ENCODE measurements at places on chromosomes 3 and 15.

DNA sequence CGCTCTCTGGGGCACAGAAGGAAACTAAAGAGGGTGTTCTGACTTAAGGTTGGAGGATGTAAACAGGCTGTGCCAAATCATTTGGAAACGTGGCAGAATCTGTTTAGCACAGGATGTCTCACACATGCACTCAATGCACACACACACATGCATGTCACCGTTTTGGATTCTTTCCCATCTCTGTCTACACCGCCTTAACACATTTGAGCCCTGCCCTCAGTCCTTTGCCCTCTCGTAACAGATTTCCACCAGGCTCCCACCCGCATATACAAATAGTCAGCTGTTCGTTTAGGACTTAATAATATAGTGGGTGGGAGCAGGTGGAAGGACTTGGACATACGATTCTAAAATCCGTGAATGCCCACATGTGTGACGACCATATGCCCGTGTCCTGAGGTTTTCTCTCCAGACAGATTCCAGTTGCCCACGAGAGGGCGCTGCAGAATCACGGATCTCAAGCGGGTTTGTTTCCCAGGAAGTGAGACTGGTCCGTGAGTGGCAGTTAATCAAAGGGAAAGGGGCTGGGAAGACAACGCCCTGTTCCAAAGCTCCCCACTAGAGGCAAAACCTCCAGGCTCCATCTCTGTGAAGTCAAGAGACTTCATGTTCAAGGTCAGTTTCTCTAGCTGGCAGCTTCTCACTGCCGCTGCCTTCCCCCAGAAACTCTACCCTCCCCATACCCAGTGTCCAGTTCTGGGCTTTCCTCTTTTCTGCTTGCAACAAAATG is 44.5 kb downstream of the NOX5 start:
- DNase-seq, result peak; percentile 62

GRCh38 chr15:34850121-34850520 is 54.8 kb upstream of the ACTC1 start:
- DNase-seq, result no peak

DNA sequence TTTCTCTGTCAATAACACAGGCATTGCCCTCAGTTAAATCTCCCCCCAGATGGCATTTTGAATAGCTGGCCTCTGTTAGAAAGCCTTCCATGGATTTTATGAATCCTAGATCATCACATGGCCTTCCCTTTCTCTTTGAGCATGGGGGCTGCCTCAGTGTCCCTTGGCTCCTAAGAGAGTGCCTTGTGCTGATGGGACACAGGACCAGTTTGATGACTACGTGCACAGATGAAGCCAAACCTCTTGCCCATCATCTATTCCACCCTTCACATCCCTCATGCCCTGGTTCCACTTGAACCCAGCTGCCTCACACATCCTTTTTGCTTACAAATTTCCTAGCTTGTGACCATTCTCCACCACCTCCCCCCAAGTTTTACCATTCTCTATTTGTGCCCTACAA is 12.9 kb downstream of the TGFBR2 start:
- DNase-seq, result no peak

GRCh38 chr3:57627976-57628375 is 30.8 kb upstream of the ARF4 start:
- no peak for DNase-seq

DNA sequence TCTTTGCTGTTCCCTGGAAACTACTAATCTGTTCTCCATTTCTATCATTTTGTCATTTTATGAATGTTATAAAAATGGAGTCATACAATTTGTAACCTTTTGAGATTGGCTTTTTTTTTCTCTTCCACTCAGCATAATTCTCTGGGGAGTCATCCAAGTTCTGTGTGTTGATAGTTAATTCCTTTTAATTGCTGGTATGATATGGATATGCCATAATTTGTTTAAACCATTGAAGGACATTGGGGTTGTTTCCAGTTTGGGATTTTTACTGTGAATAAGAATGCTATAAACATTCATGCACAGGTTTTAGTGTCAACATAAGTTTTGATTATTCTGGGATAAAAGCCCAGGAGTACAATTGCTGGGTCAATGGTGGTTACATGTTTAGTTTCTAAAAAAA is 279.4 kb downstream of the WNT5A start:
- DNase-seq, result no peak

DNA sequence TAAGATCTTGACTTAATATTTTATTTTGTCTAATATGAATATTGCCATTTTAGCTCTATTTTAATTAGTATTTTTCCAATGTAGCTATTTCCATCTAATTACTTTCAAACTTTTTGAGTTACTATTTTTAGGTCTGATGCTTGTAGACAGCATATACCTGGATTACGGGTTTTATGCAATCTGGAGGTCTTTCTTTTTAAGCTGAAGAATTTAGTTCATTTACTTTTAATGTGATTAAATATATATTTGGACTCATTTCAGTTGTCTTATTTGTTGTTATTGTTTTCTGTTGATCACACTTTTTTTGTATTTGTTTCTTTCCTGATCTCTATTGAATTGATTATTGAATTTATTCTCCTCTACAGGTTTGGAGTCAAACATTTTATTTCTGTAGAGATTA is 30.3 kb downstream of the THRB start:
- DNase-seq, result no peak

GRCh38 chr15:40743921-40744814 is 10.9 kb downstream of the RMDN3 start:
- peak; percentile 95 for DNase-seq

GRCh38 chr3:14227856-14228255 is 49.2 kb downstream of the LSM3 start:
- no peak for DNase-seq

DNA sequence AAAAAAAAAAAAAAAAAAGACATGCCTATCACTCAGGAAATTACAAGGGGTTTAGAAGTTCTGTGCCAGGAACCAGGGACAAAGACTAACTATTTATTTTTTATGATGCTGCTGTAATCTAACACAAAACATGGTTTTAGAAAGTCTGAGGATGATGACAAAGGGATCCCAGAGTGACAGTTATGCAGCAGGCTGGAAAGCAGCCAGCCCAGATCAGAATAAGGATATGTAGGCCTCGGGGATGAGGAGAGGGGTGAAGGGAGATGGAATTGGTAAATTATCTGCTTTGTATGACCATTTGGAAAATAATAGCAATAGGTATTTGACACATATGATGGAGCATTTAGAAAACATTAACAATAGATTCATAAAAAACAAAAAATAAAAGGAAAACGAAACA is 34.1 kb upstream of the NMD3 start:
- DNase-seq, result no peak

GRCh38 chr3:54733106-54734006 is 194.5 kb downstream of the LRTM1 start:
- no peak for DNase-seq

- DNase-seq, result no peak
These were observed 37.7 kb downstream of the NCK1 start for GRCh38 chr3:136899622-136900158.

GRCh38 chr15:43423793-43424192 is 52.9 kb downstream of the TUBGCP4 start:
- peak; percentile 2 for DNase-seq

- no peak for DNase-seq
These were observed 268.4 kb upstream of the NSMCE3 start for GRCh38 chr15:29538044-29538443.

- DNase-seq, result no peak
These were observed 53.0 kb downstream of the DTWD1 start for GRCh38 chr15:49673861-49674260.

- no peak for DNase-seq
These were observed 2.2 kb downstream of the NR2F2 start for GRCh38 chr15:96332637-96333121.

Measured in inflammatory macrophage treated with lipopolysaccharide for 1 hour (primary cell).